ENCODE measurements at places on chromosomes 5 and 9.

GRCh38 chr9:134057751-134058701, 9.8 kb downstream of the BRD3 start:
- no peak for DNase-seq

- DNase-seq = no peak
These were observed 87.3 kb downstream of the CCDC171 start for GRCh38 chr9:15640121-15640520.

DNA sequence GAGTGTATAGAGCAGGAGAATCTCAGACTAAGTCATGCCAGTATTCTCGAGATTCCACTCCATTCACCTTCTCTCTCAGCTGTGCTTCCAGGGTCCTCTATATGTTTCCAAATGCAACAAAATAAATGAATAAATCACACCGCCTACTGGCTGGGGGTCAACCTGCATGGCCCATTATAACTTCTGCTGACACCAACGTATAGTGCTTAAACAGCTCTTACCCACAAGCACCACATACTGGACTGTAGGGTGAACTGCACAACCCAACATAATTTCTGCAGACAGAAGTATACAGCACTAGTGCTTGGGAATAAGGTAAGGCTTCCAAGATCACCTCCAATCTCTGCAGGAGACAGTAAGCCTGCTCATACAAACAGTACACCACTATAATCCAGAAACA, 33.1 kb upstream of the HTR4 start:
- peak; percentile 13 for DNase-seq

DNA sequence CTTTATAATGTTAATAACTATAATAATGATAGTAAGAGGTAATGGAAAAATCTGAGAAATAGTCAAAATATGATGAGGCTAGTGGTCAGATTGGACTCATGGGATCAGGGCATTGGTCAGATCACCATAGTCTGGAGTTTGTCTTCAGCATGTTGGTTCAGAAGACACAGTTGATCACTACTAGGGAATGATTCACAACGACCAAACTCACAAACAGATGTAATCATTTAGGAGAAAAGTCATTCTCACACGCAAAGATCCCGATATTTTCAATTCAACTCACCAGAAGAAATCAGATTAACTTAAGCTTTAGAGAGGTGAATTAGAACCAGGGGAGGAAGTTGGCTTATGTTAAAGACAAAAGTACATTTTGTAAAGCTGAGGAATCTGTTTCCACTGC, 131.8 kb downstream of the LURAP1L start:
- no peak for DNase-seq

GRCh38 chr5:82142928-82143577, 135.1 kb downstream of the RPS23 start:
- DNase-seq = no peak

- DNase-seq = no peak
These were observed 478 bp downstream of the TEX10 start for GRCh38 chr9:100352201-100352726.

DNA sequence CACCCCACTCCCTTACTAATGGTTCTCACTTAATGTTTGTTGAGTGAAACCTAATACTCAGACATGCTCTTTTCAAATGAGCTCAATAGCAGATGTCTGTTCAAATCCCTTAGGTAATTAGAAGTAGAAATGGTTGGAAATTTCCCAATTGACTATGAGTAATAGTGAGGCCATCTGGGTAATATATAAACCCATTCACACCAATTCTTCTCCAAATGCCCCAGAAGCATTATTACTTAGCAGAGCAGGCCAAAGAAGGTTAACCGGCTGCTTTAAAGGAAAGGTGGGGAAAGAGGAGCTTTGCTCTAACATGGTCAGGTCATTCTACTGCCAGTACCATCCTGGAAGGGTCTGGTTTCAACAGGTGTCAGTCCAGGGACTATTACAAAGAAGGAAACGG, 119.5 kb upstream of the MTAP start:
- no peak for DNase-seq

GRCh38 chr9:89956331-89956730, 351.5 kb downstream of the GADD45G start:
- no peak for DNase-seq

- DNase-seq = no peak
These were observed 177.4 kb upstream of the IL12B start for GRCh38 chr5:159507661-159508060.

GRCh38 chr9:19108038-19108437, 5.3 kb upstream of the HAUS6 start:
- DNase-seq = no peak

- DNase-seq = no peak
These were observed 234.1 kb downstream of the TMEM161B start for GRCh38 chr5:88034520-88034919.

DNA sequence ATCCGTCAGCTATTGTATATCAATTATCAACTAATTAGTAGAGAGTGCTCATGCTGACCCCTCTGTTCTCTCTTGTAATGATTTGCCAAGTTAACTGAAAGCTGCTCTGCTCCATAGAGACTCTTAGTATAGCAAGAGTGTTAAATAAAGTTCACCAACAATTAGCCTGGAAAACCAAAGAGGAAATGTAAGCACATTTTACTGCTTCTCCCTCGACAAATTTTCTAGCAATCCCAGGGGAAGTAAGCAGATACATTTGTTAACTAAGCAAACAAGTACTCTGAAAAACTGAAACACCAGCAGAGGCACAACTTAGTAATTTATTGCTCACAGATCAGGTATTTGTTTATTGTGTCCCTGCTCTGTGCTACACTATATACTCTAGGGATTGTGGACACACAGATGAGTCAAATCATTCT, 162.2 kb downstream of the GLIS3 start:
- DNase-seq = no peak

DNA sequence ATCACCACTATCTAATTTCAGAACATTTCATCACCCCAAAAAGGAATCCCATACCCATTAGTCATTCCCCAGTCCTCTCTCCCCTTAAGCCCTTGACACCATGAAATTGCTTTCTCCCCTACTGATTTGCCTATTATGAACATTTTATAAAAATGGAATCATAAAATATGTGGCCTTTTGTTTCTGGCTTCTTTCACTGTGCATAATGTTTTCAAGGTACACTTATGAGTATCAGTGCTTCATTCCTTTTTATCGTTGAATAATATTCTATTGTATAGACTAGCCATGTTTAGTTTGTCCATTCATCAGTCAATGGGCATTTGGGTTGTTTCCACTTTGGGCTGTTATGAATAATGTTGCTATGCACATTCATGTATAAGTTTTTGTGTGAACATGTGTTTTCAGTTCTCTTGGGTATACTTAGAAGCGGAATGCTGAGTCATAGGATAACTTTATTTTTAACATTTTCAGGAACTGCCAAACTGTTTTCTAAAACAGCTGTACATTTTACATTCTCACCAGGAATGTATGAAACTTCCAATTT, 40.4 kb upstream of the FGF1 start:
- DNase-seq = no peak

GRCh38 chr5:180095545-180095944, 24.0 kb upstream of the RNF130 start:
- DNase-seq = no peak

GRCh38 chr5:92372766-92373165, 989.6 kb upstream of the ARRDC3 start:
- no peak for DNase-seq

DNA sequence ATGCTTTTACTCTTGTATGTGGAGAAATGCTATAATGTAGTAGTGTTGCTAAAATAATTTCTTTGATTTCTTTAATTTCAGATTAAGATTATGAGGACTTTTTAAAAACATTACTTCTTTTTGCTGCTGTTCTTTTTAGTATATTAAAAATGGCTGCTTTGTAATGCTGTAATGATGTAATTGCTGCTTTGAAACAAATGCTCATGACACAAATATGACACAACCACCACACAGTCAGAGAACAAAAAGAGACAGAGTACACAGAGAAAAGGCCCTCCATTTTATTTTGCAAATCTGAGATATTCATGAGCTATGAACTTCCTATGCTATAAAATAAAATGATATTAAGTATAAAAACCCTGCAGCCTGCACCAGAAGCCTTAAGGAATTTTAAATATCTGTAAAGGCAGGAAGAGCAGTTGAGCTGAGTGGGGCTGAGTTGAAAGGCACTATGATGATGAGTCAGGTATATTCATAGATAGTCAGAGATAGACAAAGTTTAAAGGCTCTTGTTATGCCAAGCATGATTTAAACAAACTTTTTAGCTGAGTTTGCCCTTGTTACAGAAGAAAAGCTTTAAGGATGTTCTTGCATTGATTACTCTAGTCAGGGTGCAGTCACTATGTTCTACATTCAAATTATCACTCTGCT, 5.1 kb upstream of the POU5F2 start:
- no peak for DNase-seq

- peak; percentile 56 for DNase-seq
These were observed 74.0 kb downstream of the UBAP1 start for GRCh38 chr9:34252670-34253459.

- DNase-seq = no peak
These were observed 5.0 kb downstream of the OR2V2 start for GRCh38 chr5:181152406-181152805.

GRCh38 chr5:62258654-62259053, 47.4 kb upstream of the KIF2A start:
- no peak for DNase-seq

GRCh38 chr9:136291306-136292025, 12.4 kb downstream of the CCDC187 start:
- no peak for DNase-seq

- DNase-seq = no peak
These were observed 3.2 kb upstream of the NRARP start for GRCh38 chr9:137305060-137305797.

GRCh38 chr5:150626853-150627276, 13.6 kb upstream of the SYNPO start:
- no peak for DNase-seq

DNA sequence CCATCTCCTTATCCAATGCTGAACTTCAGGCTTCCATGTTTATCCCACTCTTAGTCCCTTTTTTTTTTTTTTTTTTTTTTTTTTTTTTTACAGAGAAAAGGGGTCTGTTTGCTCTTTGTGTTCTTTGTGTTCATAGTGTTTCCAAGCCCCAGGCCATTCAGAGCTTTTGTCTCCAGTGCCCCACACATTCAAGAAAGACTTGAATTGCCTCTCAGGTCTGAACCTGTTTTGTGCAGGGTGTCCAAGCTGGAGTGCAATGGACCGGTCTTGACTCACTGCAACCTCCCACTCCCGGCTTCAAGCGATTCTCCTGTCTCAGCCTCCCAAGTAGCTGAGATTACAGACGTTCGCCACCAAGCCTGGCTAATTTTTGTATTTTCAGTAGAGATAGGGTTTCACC, 191.2 kb downstream of the PALM2AKAP2 start:
- DNase-seq = no peak

- no peak for DNase-seq
These were observed 37.9 kb upstream of the HTR1A start for GRCh38 chr5:64000096-64000495.
